ENCODE measurements at places on chromosomes 6 and 20. TPM values are rescaled to one million over a fixed set of nuclear protein-coding genes. Genes with fewer than 3 reads are reported as not detected.

The TMEM244 gene
- not detected for total RNA-seq

The CST7 gene
- 1.1 TPM for total RNA-seq

The NEURL2 gene
- 3.5 TPM for total RNA-seq

The SLC44A4 gene
- 779 TPM for total RNA-seq

The SRSF12 gene
- total RNA-seq = not detected

The CITED2 gene
- total RNA-seq = 119 TPM

The MOG gene
- not detected for total RNA-seq

The SLC17A3 gene
- total RNA-seq = not detected

The F13A1 gene
- total RNA-seq = 49.4 TPM

DNA sequence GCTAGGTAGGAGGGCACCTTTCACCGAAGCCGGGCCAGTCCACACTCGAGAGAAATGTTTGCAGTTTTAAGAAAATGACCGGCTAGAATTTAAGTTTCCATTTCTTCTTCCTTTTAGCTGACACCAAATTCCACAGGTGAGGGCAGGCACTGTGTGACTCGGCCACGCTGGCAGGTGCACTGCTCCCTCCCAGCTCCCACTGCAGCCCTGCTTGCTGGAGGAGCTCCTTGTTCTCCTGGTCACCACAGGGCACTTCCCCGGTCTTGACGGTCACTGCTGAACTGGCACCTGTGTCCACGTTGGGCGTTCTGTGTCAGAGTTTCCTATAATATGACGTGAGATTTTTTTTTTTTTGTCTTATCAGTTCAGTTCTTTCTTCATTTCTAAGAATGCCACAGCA is 3.6 kb upstream of the KIF25 start:
- H3K36me3 ChIP-seq = no peaks in the 10 kb centered on the region
- no peak overlapping the region for H3K27ac ChIP-seq
- no peaks in the 10 kb centered on the region for H3K27me3 ChIP-seq
- no peaks in the 10 kb centered on the region for H3K4me1 ChIP-seq

- H3K4me3 ChIP-seq = no peak overlapping the region
- no peaks in the 10 kb centered on the region for H3K27me3 ChIP-seq
- no peaks in the 10 kb centered on the region for H3K36me3 ChIP-seq
- DNase-seq = no peak
- H3K27ac ChIP-seq = no peak overlapping the region
- H3K4me1 ChIP-seq = no peaks in the 10 kb centered on the region
Measured at GRCh38 chr6:20688710-20689500, 154.6 kb downstream of the CDKAL1 start.

- no peaks in the 10 kb centered on the region for H3K27me3 ChIP-seq
- DNase-seq = no peak
- H3K4me3 ChIP-seq = no peak overlapping the region
- H3K36me3 ChIP-seq = no peaks in the 10 kb centered on the region
Measured at GRCh38 chr6:97586344-97586743, 303.3 kb upstream of the MMS22L start.

DNA sequence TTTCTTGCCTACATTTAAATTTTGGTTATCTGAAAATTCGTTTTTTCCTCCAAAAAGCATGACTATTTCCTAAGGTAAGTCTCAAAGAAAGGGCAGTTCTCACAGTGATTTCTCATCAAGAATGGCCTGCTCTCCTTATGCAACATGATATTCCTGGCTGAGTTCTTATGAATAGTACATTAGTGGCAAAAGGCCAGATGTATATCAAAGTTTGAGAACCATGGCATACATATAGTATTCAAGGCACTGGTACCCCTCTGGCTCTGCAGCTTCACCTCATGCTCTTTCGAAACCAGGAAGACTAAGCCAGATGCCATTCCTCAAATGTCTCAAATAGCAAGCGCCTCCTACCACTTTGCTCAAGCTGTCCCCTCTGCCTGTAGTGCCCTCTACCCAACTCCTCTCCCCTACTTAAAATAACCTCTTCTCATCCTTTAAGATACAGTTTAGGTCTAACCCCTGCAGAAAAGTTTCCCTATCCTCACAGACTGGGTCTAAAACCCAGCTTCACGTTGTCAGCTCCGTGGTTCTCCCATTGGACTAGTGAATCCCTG is 280.3 kb downstream of the HACE1 start:
- no peak overlapping the region for H3K4me3 ChIP-seq
- H3K27me3 ChIP-seq = no peaks in the 10 kb centered on the region
- no peak overlapping the region for H3K27ac ChIP-seq
- no peak for DNase-seq

- H3K36me3 ChIP-seq = no peaks in the 10 kb centered on the region
- no peaks in the 10 kb centered on the region for H3K4me1 ChIP-seq
- DNase-seq = no peak
- no peak overlapping the region for H3K27ac ChIP-seq
- H3K4me3 ChIP-seq = no peak overlapping the region
Measured at GRCh38 chr6:27213544-27214125, 33.9 kb upstream of the PRSS16 start.

GRCh38 chr6:110042670-110043296 is 64.7 kb downstream of the GPR6 start:
- H3K36me3 ChIP-seq = no peaks in the 10 kb centered on the region
- H3K4me1 ChIP-seq = no peaks in the 10 kb centered on the region
- no peak overlapping the region for H3K27ac ChIP-seq

DNA sequence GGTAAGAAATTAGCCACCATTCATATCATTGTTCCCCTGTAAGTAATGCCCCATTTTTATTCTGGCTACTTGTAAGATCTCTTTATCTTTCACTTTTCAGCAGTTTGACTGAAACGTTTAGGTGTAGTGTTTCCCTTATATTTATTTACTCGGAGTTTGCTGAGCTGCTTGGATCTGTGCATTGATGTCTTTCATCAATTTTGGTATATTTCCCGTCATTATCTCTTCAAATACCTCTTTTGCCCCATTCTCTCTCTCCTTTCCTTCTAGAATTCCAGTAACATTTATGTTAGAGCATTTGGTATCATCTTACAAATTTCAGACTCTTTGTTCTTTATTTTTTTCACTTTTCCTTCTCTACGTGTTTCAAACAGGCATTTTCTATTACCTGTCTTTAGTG is 9.2 kb upstream of the SLC13A3 start:
- no peak for DNase-seq
- H3K4me1 ChIP-seq = no peaks in the 10 kb centered on the region
- H3K27me3 ChIP-seq = no peaks in the 10 kb centered on the region
- no peak overlapping the region for H3K4me3 ChIP-seq
- H3K27ac ChIP-seq = no peak overlapping the region
- H3K36me3 ChIP-seq = no peaks in the 10 kb centered on the region

DNA sequence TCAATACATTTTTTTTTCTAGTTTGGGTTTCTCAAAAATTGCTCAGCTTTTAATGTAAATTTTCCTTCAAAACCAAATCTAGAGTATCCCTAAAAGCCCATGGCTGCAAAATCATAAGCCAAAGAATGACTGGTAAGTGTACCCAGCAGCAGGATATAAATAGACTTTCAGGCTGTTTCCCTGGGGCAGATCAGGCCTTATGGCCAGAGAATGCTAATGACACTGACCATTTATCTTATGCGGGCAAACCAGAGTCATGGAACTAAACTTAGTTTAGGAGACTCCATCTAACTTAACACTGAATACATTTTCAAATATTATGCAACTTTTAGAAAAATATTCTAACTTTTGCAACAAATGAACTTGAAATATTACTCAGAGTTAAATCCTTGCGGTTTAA is 7.4 kb downstream of the OSER1 start:
- peaks cover 20% of the 10 kb centered on the region for H3K36me3 ChIP-seq
- H3K4me3 ChIP-seq = no peak overlapping the region
- DNase-seq = no peak
- H3K27me3 ChIP-seq = no peaks in the 10 kb centered on the region
- no peak overlapping the region for H3K27ac ChIP-seq

DNA sequence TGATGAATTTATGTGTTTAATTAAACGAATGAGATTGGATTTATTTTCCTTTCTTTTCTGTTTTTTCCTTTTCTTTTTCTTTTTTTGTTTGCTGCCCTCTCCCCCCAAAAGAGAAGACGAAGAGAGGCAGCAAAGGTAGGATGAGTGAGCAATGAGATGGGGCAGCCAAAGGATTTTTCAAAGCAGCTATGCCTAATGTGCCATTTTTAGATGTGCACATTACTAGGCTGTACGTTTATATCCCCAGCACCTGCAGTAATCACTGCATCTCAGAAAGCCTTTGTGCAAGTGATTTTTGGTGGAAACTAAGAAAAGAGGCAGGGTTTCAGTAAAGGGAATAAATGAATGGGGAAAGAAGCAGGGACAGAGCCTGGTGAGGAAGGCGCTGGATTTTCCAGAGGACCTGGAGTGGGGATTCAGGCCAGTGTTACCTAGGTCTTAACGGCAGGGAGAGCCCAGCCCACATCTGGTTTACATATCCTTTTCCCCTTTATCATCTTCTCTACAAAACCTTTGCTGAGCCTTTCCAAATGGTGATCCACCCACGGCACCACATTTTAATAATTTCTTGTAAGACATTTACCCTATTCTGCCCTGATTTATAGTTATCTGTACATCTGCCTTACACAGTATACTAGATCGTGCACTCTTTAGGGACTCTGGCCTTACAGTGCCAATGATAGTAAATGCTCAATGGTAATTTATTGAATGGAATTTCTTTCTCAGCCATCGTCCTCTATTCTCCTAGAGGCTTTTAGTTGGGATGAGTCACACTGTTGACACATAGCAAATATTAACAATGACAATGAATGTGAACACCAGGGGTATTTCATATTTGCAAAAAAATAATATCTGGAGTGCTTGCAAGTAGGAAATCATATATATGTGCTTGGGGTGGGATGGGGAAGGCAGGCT is 38.3 kb upstream of the ATXN1 start:
- no peak overlapping the region for H3K4me3 ChIP-seq
- no peaks in the 10 kb centered on the region for H3K27me3 ChIP-seq
- DNase-seq = no peak
- no peaks in the 10 kb centered on the region for H3K4me1 ChIP-seq
